NCI-H187 (cell line): ENCODE measurements at places on chromosomes 4 and X.
A peak's percentile ranks its signal among the peaks of the same experiment; 100 is the strongest.

GRCh38 chr4:7987148-7987989, 47.7 kb upstream of the AFAP1 start:
- peak; percentile 69 for DNase-seq

DNA sequence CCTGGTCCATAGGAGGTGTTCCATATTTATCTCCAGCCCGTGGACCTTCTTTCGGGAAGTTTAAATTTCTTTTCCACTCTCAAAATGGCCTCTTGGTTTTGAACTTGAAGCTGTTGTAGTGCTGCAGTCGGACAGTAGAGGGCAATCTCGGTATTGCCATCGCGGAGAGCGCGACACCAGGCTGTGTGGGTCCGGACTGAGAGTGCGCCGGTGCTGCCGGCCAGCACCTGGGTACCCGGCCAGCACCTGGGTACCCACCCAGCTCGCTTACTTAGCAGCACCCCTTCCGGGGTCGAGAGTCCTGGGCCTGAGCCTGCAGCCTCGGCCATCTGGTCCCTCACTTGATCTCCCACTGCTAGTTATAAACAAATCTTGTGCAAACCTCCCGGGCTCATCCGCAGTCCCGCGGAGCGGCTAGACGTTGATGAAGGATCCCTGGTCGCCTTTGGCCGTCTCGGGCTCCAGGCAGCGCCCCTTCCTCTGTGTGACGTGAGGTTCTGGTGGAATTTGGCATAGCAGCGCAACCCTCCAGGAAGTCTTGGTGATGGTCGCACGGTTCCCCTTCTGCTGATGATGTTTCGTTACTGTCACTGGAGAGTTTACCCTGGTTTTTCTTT, 18.0 kb downstream of the FAM9A start:
- DNase-seq: no peak

DNA sequence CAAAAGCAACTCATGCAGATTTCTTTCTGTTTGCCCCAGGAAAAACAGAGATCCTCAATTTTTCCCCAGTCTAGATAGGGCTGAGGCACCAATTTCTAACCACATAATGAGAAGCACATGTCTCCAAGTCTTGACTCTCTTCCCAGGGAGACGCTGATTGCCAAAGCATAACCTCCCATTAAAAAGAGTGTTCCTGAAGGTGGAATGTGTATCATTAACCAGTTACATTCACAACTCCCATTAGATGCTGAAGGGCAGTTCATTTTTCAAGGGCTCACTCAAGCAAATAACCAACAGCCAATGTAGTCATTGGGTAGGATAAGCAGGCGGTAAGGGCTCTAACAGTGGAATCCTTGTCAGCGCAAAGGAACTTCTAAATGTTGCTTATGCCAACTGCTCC, 27.5 kb downstream of the TMEM47 start:
- no peak for DNase-seq

- DNase-seq: no peak
Measured at GRCh38 chrX:7219153-7219705, 71.3 kb upstream of the PUDP start.

DNA sequence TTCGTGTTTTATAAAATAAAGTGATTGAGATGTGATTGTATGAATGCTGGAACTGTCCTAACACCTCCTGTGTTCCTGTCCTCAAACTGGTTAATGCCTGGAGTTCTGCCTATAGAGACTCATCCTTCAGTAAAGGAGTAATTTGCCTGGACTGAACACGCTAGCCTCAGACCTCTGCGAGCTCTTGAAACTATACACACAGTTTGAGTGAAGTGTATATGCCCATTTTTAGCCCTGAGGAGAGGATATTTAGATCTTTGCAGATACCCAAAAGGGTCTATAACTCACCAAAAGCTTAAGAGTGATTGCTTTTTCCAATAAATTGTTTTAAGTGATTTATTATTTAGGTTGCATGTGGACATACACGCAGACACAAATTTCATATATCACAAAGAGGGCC, 29.9 kb upstream of the STIM2 start:
- DNase-seq: no peak

DNA sequence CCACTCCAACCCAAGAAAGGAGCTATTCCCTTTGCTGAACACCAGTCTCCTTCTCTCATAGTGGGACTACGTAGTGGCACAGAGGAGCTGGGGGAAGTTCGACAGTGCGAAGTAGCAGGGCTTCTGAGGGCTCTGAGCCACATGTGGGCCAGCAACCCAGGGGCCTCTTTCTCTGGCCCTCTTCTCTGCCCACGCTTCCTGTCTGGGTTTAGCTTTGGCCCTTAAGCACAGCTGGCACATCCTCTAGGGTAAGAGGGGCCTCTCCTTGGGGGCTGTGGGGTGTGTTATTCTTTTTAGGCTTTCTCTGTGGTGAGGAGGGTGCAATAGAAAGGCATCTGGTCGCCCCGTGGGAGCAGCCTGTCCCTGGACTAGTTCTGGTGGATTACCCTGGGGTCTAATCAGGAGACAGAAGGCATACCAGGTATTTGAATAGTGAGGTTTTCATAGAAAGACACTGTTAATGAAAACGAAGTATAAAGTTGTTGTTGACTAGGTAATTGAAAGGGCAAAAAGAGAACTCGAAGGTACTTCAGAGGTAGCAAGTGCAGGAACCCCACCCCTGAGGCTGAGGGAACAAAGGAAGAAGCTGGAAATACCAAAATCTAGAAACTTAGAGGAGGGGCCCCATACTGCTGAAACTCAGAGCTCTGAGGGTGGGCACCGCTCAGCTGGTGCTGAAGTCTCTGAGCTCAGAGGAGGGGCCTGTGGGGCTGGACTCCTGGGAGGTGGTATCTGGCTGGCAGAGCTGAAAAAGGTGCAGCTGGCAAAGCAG, 151.9 kb upstream of the RPS6KA3 start:
- DNase-seq: no peak

DNA sequence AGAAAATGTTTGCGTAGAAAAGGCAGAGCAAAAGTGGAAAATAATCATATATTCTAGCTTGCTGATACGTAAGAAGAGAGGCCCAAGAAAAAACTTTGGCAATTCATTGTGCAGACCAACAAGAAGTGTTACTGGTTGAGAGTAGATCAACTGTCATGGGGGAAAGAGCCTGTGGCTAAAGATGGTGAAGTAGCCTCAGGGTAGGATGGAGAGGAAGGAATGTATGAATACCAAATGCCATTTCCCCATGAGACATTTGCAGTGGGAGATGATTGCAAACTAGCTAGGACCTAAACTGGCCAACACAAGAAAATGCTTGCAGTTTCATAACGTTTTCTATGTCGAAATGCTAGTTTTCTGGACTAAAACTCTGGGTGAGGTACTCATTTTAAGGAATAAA, 47.7 kb upstream of the ADGRL3 start:
- no peak for DNase-seq

DNA sequence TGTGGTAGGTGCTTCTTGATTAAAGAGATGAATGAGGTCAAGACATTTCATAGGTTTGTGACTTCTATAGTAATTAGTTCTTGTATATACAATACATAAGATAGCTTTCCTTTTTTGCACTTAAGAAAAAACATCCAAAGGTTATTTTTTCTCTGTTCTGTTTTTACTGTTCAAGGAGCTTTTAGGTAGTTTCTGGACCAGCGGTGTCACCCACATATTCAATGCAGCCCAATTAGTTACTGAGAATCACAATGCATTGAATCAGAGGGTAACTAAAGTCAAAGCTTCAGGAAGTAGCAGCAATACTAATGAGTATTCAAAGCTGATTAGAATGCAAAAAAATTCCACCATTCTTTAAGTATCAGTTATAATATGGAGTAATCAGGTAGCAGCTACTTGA, 211.6 kb downstream of the SH2D1A start:
- DNase-seq: no peak

DNA sequence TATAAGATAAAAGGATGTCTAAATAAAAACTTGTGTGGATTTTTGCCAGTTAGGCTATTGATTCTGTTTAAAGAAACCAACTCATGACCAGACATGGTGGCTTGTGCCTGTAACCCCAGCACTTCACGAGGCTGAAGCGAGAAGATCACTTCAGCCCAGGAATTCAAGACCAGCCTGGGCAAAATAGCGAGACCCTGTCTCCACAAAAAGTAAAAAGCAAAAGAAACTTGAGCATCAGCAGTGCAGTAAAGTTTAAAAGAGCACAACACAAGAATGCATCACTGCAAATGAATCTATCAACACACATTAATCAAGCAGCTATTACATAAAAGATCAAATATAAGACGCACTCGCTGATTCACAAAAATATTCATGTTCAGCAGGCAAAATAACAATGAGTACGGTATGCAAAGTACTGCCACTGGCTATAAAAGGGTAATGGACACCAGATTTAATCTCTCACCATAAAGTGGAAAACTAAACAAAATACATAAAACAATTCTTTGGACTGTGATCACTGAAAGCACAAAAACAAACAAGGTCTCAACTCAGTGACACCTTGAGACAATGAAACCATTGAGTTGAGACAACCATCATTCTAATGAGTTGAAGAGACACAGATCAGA, 41.3 kb downstream of the LRBA start:
- DNase-seq: no peak

GRCh38 chr4:124804041-124804440, 91.5 kb upstream of the ANKRD50 start:
- no peak for DNase-seq

DNA sequence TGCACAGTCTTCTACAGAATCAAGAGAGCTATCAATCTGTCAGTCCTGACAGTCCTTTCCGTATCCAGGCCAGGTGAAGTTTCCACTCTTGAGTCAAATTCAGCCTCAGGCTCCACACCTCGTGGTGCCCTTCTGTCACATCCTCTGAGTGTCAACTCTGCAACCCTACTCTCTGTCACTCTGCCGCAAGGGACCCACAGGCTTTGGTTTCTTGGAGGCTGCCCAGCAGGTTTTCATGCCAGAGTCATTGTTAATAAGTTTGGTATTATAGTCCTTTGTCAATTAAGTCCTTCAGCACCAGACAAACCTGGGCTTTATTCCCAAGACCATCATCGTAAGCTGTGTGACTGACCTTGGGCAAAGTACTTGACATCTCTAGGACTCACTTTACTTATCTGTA, 83.4 kb upstream of the KLHL13 start:
- DNase-seq: no peak

DNA sequence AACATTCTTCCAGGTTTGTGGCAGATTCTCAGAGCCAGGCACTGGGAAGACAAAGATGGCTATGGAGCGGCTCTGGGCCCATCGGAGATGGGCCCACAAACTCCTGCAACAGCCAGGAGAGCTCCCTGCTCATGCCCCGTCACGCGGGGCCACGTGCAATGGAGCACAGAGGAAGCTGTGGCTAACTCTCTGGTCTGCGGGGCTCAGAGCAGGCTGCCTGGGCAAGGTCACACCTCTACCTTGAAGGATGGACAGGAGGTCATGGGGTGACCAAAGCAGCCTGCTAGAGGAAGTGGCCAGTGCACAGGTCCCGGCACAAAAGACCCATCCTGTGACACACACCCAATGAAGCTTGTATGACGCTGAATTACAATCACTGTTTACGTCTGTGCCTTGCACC, 45.2 kb downstream of the C4orf50 start:
- DNase-seq: no peak

DNA sequence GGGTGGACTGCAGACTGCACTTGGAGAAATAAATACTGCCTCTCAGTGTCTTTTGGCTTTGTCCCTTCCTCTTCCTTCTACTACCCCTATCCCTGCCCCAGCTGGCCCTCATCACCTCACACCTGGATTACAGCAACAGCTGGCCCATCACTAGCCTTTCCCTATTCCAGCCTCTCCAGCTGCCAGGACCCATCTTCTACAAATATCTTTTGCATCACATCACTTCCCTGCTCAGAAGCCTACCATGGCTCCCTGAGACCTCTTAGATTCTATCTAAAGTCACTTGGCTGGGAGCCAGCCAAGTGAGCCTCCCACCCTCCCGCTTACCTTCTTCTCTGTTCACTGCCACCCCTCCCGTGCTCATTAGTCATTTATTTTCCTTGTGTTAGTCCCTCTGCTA, 66.8 kb downstream of the TSC22D3 start:
- DNase-seq: no peak

GRCh38 chrX:47321386-47321785, 49.0 kb upstream of the ZNF157 start:
- peak; percentile 26 for DNase-seq

- no peak for DNase-seq
Measured at GRCh38 chr4:76729460-76729859, 168.5 kb downstream of the SOWAHB start.
